Thoracic aorta (tissue), 2 donors: ENCODE measurements at places on chromosomes 13 and 19.
A peak's percentile ranks its signal among the peaks of the same experiment; 100 is the strongest.

DNA sequence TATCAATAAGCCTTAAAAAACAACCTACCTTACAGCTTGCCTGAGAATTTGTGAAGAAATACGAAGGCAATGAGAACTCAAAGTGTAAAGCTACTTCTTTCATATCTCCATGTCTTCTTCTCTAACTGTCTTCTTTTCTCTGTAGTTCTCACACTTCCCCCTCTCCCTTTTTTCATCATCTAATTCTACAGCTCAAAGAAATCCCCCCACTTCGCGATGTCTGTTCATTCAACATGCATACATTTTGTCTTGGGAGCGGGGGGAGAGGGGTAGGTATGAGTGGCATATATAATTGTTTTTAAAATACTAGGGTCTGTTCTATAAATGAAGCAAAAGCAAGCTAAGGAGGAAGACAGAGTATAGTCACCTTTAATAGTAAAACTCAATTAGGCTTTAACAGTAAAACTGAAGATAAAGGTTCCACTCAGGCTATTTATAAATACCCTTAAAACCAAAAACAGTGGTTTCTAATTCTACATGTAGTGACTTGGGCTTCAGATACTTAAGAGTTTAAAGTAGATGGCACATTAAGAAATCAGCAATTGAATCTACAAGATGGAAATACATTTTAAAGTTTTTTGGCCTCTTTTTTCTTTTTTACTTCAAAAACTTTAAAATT is 106.9 kb downstream of the KLF12 start:
- no peak for DNase-seq

- no peak for DNase-seq
Observed at GRCh38 chr13:93851236-93851635, 624.6 kb downstream of the GPC6 start.

GRCh38 chr13:21420706-21421105 is 38.4 kb downstream of the ZDHHC20 start:
- no peak for DNase-seq

DNA sequence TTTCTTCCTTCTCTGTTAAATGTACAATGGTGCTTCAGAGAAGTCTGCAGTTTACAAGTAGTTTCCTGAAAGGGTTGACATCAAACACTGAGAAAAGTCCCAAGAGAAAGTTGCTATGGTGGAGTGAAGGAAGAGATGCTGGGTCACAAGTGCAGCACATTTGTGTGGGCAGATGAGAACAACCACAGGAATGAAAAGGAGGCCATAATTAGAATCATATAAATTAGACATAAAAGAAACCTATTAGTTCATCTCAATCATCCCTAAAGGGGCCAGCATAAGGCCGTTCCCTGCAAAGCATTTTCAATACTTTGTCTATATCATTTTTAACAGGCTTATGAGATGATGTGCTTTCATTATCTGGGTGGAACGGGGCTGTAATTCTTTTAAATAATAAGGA is 359.2 kb downstream of the IRS2 start:
- DNase-seq = no peak

DNA sequence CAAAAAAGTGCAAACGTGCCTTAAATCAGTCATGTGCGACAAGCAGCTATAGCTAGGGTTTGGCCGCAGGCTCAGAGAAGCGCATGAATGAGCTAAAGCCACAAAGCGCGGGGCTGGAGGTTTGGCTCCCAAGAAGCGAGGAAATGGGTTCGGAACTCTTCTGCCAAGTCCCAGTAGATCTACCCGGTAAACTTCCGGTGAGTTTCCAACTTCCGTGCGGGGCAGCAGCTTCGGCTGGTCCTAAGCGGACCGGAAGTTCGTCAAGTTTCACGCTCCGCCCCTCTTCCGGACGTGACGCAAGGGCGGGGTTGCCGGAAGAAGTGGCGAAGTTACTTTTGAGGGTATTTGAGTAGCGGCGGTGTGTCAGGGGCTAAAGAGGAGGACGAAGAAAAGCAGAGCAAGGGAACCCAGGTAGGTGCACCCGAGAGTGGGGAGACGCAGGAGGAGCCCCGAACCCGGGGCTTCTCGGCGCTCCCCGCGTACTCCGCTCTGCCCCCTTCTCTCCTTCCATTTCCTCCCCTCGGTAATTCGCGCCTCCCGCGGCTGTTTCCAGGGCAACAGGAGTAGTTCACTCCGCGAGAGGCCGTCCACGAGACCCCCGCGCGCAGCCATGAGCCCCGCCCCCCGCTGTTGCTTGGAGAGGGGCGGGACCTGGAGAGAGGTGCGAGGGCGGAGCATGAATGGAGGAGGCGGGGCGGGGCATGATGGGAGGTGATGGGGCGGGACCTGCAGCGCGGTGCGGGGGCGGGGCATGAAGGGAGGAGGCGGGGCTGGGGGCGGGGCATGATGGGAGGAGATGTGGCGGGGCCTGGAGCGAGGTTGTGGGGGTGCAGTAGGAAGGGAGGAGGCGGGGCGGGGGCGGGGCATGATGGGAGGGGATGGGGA is at the start of gene NR1H2:
NR1H2 (plus strand) TSS at position 292 of the 885 bp plus-strand sequence. CDS start 1,149 bp downstream, outside the sequence.
- DNase-seq = peak; percentile 83

GRCh38 chr13:46146898-46147297 is 35.1 kb downstream of the LCP1 start:
- DNase-seq = no peak

DNA sequence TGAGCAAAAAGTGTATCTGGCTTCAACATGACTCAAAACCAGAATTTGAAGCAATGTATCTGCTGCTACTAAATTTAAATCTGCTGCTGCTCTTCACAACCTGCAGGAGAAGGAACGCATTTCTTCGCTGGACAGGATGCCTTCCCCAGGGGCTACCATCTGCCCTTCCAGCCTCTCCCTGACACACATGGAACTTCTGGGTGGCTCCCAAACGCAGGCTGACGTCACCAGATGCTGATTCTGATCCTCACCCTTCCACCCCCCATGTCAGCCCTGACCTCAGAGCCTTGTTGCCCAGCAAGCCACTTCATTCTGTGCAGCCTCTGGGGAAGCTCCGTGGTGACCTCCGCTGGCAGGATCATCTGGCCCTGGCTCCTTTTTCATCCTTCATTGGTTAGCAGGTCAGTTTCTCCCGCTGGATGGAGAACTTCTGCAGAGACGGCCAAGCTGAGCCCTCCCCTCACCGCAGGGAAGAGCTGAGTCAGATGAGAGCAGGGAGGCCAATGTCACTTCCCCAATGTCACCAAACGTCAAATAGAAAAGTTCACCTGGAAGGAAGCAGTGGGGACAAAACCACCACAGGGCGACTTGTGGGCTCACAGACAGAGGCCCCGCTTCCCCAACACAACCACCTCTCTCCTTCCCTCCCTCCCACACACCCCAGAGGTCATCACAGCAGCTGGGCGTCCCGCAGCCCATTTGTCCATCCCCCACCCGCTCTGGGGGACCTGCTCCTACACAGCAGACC is 14.0 kb upstream of the RAB20 start:
- DNase-seq = no peak

GRCh38 chr13:20001366-20002190 is 43.1 kb downstream of the ZMYM2 start:
- DNase-seq = no peak

GRCh38 chr13:39586151-39586550 is 16.8 kb downstream of the LHFPL6 start:
- no peak for DNase-seq

DNA sequence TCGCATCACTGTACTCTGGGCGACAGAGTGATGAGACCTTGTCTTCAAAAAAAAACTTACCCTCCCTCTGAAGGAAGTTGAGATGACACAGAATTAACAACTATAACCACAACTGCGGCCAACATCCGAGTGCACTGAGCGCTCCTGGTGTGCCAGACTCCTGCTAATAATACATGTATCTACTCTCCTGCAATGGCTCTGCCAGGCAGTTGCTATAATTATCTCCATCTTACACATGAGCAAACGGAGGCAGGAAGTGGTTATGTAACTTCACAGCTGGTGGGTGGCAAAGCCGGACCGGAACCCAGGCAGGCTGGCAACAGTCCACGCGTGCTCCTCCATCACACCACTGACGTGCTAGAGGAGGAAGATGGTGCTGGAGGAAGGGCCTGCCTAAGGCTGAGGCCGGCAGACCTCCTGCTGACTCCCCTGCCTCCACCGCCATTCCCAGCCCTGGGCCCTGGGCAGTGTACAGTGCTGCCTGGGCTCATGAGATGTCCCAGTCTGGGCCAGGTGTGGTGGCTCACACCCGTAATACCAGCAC is 12.6 kb downstream of the XRCC1 start:
- peak; percentile 14 for DNase-seq

DNA sequence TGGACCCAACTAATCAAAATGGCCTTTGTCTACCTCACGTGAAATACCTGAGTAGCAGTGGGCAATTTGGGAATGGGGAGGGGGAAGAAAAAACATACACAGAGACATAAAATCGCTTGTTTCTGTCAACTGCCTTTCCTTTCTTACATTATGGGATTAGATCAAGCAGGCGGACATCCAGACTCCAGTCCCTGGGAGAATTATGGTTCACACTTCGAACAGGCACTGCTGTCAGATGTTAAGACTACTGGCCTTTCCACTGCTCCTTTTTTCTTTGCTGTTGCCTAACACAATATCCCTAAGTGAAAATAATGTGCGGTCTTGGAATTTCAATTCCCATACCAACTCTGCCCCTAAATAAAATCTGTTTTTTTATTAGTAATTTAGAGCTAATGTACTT is 1719.7 kb upstream of the SLC10A2 start:
- no peak for DNase-seq

GRCh38 chr19:3336351-3336679 is 30.1 kb upstream of the NFIC start:
- DNase-seq = no peak

DNA sequence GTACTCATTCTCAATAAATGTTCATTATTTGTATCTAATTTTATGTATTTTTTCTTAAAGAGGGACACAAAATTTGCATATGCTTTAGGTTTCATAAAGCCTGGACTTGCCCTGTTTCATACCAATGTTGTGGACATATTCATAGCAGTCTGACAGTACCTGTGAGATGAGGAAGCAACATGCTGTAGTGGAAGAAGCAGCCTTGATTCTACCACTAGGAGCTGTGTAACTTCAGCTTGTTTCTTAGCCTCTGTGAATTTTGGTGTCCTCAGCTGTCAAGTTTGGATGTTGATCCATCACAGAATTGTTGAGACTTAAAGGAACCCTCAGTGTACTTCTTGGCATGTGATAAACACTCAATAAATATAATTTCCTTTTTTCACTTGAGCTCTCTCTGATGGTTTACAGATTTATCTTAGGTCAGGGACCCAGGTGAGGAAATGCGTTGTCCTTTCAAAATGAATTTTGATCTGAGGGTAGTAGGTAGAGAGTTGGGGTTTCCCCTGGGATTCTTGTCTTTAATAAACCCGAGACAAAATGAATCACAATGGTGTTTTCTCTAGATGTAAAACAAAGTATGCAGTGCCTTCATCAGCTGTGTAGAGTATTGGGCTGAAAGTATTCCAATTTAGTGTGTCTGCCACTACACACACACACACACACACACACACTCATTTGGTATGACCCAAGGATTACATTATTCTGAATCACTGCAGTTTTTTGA is 152.1 kb downstream of the KCNRG start:
- no peak for DNase-seq

DNA sequence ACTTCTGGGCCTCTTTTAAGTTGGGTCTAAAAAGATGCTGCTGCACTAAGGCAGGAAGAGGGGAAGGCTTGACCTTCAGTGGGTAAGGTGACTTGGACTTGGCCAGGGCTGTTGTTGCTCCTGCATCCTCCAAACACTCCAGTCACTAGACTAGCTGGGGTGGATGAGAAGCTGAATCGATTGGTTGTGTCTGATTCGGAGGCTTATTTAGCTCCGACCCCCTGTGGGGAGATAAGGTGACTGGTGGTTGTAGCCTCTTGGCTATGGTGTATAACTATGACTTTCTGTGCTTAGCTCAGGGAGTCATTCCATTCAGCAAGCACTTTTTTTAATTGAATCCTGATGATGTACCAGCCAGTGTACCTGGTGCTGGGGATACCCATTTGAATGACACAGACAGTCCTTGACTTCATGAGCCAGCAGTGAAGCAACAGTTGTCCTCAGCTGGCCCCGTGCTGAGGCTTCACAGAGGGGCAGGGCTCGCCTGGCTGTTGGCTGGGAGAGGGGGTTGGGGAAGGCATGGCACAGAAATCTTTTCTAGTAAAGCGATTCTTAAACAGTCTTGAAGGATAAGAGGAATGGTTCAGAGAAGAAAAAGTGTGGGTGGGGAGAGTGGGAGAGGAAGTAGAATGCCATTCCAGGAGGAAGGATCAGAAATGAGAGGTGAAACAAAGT is 9.9 kb downstream of the PCDH8 start:
- no peak for DNase-seq

- DNase-seq = no peak
Observed at GRCh38 chr13:44416301-44416700, 42.7 kb downstream of the SERP2 start.

DNA sequence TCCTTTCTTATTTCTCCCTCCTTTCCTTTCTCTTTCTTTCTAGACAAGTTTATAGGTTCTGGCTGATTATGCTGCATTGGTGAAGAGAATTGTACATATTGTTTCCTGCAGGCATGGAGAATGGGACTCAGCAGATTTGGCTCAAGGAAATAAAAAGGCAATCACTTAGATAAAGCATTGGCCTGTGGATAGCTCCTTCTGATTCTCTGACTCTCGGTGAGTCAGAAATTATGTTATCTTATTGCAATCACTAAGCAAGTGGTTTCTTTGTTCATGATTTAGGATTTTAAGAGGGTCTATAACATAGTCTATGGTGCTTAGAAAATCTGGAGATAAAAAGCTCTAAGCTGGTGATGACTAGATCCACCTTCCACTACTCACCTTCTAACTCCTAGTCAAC is 54.0 kb upstream of the POSTN start:
- no peak for DNase-seq

GRCh38 chr19:22945560-22945959 is 57.4 kb downstream of the ZNF728 start:
- DNase-seq = no peak

- DNase-seq = no peak
Observed at GRCh38 chr19:11373885-11374432, 507 bp upstream of the SWSAP1 start.

- DNase-seq = peak; percentile 55
Observed at GRCh38 chr19:41373993-41374392, 2.3 kb upstream of the TMEM91 start.

DNA sequence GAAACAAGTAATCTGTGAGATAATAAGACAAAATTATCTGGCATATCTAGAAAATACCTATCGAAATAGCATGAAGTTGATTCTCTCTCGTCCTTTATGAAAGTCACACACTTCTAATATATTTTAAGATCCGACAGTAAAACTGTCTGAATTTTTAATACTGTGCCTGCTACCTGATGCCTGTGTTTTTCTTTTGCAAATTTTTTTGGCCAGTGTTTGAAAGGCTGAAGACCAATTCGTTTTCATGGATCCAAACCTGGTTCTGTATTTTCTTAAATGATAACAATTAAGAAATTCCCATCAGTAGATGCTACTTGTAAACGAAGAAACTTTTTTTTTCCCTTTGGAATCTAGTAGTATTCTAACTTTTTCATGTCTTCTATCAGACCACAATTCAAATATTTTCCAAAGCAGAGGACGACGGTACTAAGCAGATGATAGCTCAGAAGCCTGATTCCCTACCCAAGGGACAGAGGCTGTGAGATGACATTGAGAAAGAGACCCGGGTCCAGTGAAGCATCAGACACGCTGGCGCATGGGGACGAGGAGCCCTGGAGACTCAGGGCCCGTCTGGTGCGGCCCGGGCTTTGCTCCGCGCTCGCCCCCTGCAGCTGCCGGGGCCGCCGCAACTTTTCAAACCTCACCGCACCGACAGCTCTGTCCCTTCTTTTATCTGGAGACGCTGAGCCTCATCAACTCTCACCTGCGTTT is 49.5 kb upstream of the PABPC3 start:
- DNase-seq = no peak

GRCh38 chr13:57409121-57409520 is 222.4 kb upstream of the PCDH17 start:
- no peak for DNase-seq
